ENCODE measurements at places on chromosomes 4 and X.

DNA sequence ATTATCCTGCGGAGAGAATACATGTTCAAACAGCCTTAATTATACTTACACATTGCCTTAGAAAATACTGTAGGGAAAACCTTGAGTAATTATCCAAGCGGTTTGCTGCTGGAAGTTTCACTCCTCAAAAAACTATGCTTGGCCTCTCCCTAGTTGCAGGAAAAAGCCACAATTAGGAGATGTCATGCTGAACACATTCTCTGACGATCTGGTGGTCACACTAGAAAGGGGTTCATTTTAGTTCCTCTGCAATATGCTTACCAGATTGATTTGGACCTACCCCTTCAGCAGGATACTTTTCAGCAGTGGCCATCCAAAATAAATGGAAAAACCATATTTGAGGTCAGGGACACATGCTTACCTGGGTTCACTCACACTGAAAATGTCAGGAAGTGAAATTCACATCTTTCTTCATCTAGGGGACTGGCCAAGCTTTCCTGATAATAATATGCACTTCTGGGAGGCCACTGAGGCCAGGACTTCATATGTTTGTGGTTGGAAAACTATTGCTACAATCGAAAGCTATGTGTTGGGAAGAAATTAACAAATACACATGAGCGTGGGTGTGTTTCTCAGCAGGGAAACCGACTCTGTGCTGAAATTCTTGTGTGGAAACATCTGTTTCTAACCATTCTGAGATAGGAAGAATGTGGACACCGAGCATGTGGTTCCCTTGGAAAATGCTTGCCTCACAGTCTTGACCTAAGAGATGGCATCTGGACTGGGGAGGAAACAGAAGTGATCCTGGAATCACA lies 68.8 kb downstream of the ATXN3L start:
- no peak for DNase-seq

DNA sequence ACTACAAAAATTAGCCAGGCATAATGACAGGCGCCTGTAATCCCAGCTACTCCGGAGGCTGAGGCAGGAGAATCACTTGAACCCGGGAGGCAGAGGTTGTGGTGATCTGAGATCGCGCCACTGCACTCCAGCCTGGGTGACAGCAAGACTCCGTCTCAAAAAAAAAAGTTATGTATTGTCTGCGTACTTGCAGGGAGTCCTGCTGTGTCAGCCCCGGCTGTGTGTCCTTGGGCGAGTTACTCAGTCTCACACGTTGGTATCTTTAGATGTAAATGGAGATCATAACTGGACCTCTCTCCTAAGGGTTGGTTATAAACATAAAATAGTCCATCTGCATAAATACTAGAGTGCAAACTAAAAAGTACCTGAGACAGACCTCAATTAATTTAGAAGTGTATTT lies 22.7 kb upstream of the TBC1D14 start:
- no peak for DNase-seq

DNA sequence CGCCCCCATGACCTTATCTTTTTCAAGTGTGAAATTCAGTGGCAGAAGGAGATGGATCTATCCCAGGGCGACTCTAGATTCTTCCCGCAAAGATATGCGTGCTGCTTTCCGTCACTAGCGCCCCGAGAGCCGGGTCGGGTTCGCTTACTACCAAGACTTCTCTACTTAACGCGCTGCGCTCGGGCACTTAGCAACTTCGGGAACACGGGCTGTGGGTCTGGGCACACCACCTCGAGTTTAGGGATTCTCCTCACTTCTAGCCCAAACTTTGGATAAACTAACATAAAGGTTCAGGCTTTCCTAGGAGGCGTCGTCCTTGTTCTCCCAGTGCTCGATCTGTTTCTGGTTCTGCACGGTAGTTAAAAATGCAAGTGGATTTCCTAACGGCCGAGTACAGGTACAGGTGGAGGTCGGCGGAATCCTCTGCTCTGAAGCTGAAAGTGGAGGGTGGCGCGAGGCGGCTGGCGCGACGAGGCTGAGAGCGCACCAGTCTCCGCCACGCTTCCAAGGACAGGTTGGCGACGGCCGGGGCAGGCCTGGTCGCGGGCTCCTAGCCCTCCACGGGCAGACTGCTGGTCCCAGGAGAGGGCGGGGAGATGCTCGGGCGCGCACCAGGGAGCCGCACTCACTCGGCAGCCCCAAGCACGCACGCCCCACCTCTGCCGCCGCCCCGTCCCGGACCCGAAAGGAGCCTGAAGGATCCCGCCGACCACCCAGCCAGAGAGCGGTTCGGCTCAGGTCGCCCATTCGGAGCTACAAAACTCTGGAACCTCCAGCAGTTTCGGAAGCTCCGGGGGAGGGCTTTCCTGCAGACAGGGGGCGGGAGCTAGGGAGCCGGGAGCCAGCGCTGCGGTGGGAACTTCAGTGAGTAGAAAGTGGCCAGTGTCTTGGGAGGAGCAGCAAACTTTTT lies 100.8 kb upstream of the TENM3 start:
- DNase-seq, result no peak

DNA sequence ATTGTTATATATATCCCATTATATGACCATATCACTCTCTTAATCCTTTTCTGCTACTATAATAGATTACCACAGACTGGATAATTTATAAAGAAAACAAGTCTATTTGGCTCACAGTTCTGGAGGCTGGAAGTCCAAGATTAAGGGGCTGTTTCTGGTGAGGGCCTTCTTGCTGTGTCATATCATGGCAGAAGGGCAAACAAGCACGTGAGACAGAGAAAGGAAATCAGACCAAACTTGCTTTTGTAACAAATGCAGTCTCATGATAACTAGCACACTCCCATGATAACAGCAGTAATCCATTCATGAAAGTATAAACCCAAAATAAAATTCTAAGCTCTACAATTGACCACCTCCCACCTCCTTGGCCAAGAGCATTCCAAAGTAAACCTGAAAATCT lies 16.3 kb upstream of the TAB3 start:
- DNase-seq, result no peak

GRCh38 chr4:123244137-123244536 lies 152.5 kb upstream of the SPRY1 start:
- no peak for DNase-seq

GRCh38 chr4:8244001-8244757 lies 25.4 kb upstream of the HTRA3 start:
- DNase-seq, result no peak

GRCh38 chrX:153434801-153435200 lies 11.1 kb downstream of the TREX2 start:
- no peak for DNase-seq

DNA sequence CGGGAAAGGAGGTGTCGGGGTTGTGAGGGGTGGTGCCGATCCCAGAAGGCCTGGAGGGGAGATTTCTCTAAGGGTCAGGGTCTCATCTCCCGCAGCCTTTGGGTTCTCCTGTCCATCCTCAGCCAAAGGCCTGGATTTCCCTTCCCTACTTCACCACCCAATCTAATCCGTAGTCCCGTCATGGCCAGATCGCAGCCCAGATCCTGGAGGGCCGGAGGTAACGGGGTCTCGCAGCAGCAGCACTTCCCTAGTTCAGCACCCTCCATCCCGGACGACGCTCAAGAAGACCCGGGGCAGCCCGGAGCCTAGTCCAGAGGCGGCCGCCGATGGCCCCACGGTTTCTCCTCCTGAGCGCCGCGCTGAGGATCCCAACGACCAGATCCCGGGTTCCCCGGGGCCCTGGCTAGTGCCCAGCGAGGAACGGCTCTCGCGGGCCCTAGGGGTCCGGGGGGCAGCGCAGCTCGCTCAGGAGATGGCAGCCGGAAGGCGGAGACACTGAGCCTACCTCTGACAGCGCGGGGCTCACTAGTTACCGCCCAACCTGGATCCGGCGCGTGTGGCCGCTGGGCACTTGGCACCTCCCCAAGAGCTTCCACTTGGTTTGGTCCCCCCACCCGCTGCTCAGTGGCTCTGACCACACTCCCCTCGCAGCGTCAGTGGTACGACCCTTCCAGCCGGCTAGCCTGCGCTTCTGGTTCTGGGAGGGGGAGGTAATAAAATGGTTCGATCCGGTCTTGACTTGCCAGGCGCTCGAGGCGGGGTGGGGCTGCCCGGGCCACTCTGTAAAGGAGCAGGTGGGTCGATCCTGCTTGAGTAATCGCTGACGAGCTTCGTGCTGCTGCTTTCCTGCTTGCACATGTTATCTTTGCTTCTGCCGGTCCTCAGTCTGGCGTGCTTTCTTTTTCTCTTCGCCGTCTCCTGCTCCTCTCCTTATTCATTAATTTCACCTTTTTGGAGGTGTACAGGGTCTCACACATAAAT lies 3.6 kb downstream of the MAGIX start:
- DNase-seq, result no peak

DNA sequence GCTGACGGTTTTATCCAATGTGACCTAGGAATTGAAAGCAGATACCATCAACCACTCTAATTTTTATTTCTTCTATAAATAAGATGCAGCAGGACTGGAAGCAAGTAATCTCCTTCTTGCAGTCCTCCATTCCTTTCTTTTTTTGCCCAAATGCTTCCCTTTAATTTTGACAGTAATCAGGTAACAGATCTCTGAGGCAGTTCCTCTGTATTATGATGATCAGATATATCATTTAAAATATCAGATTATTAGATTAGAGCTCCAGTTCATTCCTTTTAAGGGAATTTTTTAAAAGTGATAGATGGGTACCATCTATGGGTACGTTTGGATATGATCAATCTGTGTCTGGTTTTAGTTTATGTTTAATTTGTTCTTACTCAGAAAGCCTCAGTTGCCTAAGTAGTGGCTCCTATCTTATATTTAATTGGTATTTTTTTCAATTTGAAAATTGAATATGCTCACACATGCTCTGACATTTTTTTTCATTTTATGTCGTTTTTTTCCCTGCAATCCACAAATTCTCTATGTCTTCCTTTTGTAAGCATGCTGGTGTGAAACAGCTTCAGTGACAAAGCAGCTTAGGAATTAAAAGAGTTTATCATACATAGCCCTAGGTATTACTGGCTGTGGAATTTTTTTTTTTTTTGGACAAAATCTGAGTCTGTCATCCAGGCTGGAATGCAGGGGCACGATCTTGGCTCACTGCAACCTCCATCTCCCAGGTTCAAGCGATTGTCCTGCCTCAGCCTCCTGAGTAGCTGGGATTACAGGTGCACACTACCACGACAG lies 73.7 kb upstream of the ANK2 start:
- no peak for DNase-seq

GRCh38 chrX:151505796-151506195 lies 57.7 kb upstream of the PASD1 start:
- DNase-seq, result no peak

DNA sequence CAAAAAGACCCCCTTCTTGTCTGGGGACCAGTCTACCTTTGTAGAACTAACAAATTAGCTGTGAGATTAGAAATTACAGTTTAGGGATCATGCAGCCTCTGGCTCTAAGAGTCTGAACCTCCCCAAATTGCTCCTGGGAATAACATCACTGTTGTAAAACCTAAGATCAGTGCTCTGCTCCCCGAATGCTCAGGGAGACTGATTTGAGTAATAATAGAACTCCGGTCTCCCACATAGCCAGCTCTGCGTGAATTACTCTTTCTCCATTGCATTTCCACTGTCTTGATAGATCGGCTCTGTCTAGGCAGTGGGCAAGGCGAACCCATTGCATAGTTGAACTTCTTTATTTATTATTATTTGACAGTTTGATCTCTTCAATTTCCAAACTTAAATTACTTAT lies 160.8 kb upstream of the VCX3A start:
- DNase-seq, result no peak

DNA sequence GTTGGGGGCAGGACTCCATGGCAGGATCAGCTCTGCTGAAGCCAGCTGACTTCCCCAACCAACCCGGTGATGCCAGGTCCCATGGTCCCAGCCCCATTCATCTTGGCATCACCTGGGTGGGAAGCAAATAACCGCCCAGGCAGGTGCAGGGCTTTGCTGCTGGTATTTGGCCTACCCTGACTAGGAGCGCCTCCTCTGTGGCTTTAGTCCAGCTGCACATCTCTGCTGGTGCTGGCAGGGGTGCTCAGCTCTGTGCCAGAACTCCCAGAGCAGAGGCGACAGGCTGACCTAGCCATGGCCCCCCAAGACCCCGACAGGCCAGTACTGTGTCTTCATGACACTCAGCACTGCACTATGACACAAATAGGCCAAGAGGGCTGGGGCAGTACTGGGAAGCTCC lies 64.4 kb downstream of the STARD8 start:
- DNase-seq, result no peak

GRCh38 chr4:106418444-106418843 lies 49.9 kb upstream of the GIMD1 start:
- DNase-seq, result no peak

GRCh38 chr4:38310446-38311043 lies 350.3 kb downstream of the PTTG2 start:
- no peak for DNase-seq

- DNase-seq, result no peak
These were observed 102.1 kb downstream of the CPZ start for GRCh38 chr4:8694651-8695151.

- DNase-seq, result no peak
These were observed 213.0 kb upstream of the VEGFC start for GRCh38 chr4:177005674-177006230.

DNA sequence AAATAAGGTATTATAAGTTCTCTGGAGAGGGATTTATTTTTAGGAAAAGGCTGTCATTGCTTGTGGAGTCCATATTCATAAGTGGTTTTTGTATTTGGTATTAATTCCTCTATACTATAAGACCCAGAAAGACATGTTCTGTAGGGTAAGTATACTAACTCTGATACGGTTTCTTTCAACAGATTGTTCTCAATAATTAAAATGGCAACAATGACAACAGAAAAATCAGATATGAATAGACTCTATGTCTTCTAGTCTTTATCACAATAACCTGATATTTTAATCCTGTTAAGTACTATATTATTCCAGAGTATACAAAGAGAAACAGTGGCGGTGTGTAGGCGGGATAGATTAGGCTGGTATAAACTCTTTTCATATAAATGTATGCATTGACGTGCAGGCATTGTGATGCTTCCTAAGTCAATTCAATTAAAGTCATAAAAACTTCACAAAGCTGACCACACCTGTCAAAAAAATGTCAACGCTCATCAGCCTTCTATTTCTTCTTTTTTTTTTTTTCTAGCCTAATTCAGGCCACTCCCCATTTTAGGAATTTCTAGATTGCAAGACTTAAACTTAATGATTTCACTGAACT lies 150.4 kb downstream of the TRIML1 start:
- no peak for DNase-seq
